ENCODE measurements at places on chromosomes 13 and 19.

GRCh38 chr19:17005000-17005399, 21.6 kb downstream of the CPAMD8 start:
- no peak for DNase-seq

- DNase-seq = no peak
Observed at GRCh38 chr13:84865783-84866221, 933.4 kb downstream of the SLITRK6 start.

DNA sequence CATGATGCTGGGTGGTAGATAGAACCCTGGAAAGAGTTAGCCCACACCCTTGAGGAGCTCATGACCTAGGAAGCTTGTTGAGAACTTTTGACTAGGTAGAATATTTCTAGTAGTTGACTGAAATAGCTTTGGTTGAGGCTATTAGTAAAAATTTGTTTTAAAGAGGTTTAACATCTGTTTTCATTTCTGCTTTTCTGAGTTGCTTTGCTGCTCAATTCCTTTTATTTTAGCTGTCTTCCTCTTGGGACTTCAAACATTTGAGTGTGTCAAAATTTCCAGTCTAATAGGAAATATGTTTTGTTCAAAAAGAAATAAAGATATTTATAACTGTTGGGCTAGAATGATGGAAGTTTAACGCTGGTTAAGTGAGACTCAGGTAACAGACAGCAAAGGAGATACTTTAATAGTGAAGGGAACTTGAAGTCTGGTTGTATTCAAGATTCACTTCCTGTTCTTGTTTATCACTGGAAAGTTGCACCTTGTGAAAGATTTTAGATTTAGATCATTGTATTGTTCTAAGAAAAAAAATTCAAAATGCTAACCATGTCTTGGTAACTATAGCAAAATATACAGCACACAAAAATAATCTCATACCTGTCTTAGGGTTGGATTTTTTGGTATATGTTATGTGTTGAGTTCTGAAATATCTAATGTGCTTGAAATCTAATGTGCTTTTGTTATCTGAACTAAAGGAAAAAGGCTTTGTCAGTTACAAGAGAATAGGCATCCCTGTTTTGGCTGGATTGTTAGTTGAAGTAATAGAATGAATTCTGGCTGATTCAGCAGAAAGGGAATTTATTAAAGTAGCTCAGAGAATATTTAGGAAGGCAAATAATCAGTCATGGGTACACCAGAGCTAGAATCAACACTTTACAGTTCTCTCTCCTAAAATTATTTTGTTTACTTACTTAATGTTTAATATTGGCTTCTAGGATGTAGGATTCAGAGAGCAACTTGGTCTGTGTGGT, 24.4 kb upstream of the GPR18 start:
- no peak for DNase-seq

DNA sequence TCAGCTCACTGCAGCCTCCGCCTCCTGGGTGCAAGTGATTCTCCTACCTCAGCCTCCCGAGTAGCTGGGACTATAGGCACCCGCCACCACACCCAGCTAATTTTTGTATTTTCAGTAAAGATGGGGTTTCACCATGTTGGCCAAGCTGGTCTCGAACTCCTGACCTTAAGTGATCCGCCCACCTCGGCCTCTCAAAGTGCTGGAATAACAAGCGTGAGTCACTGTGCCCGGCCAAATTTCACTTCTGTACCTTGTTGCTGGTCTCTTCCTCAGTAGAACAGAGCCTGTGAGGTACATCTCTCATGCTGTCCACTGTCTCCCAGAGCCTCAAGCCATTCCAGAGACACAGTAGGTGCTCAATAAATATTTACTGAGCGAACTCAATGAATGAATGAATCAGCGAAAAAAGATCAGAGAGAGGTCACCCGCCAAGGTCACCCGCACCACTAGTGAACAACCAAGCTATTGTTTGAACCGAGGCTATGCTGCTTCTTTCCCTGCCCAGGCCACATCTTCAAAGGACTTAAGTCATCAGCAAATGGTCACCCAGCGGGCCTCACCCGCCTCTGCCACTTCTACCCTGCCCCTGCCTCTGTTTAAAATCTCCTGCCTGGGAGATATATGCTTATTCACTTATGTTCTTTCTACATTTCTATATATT, 9.3 kb downstream of the TMEM143 start:
- no peak for DNase-seq

- no peak for DNase-seq
Observed at GRCh38 chr13:110424569-110425443, 117.7 kb downstream of the COL4A2 start.

- no peak for DNase-seq
Observed at GRCh38 chr13:97239306-97239705, 17.2 kb downstream of the MBNL2 start.

GRCh38 chr13:60019119-60019993, 144.4 kb downstream of the DIAPH3 start:
- DNase-seq = no peak

- DNase-seq = no peak
Observed at GRCh38 chr13:73074014-73074413, 15.2 kb downstream of the KLF5 start.

DNA sequence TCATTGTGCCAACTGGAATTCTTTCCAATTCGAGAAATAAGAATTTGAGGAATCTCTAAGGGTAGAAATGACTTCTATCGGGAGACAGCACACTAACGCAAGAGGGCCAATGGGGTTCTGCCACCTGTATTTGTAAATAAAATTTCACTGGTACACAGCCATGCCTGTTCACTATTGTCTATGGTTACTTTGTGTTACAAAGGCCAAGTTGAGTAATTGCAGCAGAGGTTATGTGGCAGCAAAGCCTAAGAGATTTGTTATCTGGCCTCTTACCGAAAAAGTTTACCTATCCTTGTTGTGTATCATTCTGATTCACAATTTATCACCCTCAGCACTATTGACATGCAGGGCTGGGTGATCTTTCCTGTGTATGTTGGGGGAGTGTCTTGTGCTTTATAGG, 278.0 kb downstream of the KLF5 start:
- DNase-seq = no peak

DNA sequence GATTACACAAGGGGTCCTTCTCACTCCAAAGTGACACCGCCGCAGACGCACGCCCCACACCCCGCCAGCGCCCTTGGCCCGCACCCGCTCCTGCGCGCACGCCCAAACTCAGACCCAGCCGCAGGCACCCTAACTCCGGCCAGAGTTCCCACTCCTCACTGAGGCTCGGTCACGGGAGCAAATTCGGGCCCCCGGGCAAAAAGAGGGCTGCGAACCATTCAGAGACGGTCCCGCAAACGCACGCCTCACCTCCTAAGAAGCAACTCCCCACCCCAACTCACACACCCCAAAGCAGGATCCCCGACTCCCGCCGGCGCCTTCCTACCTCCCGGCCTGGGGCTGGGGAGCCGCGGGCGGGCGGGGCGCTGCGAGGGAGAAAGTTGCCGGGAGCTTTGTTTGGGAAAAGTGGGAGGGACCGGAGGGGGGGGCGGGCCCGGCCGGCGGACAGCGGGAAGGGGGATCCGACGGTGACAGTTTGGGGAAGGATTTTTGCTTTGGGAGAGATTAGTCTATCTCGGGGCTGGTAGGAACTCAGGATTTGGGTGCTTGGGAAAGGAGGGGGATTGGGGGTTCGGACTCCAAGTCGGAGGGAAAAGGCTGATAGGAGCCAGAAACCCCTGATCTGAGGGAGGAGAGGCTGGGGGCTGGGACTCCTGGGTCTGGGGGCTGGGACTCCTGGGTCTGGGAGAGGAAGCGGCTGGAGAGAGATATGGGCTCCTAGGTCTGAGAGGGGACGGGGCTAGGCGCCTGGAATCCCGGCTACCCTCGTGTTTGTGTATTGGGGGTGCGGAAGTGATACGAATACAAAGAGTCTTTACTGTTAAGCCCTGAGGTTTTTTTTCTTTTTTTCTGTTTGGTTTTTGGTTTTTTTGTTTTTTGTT, at the start of gene TEAD2:
TEAD2 (minus strand) TSS at position 369 of the 881 bp plus-strand sequence. CDS start 2,341 bp downstream, outside the sequence.
- DNase-seq = no peak

DNA sequence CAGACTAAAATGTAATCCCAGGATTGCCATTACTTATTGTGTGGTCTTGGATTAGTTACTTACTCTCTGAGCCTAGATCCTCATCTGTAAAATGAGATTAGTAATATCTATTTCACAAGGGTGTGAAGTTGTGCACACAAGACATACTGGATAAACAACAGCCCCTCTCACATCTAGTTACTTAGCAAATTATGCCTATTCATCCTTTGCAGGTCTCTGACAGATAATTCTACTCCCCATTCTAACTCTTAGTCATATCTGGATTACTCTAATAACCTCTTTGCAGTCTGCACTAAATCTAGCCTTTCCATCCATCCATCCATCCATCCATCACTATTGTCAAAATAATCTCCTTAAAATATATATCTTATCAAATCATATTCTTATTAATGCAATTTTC, 12.4 kb downstream of the MTRF1 start:
- no peak for DNase-seq

DNA sequence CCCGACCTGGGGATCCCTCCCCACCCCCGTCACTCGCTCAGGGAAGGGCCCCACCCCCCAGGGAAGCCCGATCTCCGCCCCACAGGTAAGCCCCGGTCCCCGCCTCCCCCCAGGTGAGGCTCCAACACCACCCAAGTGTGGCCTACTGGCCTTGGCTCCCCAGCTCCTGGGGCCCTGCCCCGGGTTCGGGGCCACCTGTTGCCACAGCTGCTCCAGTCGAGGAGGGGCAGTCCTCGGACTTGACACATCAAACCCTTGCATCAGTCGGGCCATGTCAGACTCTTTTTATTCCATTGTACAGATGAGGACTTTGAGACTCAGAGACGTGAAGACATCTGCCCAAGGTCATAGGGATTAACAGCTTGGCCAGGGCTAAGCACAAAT, 512 bp downstream of the CC2D1A start:
- DNase-seq = peak; percentile 24

GRCh38 chr13:102682211-102682610, 12.6 kb downstream of the METTL21C start:
- no peak for DNase-seq

- DNase-seq = peak; percentile 73
Observed at GRCh38 chr19:55640043-55640576, 692 bp upstream of the ZNF580 start.

DNA sequence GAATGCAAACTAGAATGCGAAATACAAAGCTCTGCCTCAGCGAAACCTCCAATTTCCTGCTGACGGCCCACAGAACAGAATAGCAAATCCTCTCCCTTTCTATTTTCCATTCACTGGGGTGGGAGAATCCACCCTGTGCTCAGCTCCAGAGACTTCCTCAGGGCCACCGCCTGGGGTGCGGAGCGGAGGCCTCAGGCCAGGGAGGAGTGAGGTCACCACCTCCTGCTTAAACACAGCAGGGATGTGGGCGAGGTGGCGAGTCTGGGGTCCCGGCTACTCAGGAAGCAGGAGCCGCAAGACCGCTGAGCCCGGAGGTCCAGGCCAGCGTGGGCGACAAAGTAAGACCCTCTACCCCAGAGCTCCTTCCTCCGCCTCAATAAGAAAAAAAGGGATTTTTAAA, 666 bp upstream of the ZNF320 start:
- DNase-seq = no peak

- DNase-seq = no peak
Observed at GRCh38 chr13:99392470-99393135, 85.4 kb upstream of the GPR183 start.

DNA sequence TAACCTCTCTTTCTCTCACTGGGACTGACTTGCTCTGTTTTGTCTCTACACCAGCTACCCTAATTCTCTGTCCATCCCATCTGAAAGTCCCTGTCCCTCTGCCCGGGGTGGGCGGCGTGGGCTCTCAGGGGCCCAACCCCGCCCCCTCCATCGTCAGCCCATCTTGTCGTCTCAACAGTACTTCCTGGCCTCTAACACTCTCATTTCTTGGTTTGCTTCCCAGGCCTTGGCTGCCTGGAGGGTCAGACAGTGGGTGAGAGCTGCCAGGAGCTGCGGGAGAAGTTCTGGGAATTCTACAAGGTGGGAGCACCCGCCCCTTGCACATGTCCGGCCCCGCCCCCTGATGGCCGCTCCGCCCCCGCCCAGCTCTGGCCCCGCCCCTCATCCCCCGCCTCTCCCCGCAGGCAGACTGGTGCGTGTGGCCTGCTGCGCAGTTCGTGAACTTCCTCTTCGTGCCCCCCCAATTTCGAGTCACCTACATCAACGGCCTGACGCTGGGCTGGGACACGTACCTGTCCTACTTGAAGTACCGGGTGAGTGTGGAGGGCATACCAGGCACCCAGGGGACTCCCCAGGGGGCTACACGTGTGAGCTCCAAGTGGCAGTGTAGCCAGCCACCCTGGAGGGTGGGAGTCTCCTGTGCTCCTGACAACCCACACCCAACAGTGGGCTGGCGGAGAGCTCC, 1.7 kb downstream of the MPV17L2 start:
- DNase-seq = peak; percentile 46

DNA sequence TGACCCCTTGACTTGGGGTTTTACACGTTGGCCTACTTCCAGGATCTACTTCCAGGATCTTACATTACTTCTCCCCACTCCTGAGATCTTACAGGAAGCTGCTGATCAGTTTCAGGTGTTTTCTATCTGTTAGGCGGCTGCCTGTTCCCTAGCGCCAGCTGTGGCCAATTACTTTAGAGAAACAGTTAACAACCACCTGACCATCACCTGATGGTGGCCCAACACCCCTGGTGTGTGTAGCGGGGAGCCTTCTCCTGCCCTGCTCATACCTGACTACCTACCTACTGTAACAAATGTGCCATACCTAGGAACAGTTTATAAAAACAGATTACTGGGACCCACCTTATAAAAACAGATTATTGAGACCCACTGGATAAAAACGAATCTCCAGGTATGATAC, 2.8 kb upstream of the POP4 start:
- no peak for DNase-seq

GRCh38 chr13:113021811-113022210, 52.8 kb downstream of the MCF2L start:
- DNase-seq = no peak

DNA sequence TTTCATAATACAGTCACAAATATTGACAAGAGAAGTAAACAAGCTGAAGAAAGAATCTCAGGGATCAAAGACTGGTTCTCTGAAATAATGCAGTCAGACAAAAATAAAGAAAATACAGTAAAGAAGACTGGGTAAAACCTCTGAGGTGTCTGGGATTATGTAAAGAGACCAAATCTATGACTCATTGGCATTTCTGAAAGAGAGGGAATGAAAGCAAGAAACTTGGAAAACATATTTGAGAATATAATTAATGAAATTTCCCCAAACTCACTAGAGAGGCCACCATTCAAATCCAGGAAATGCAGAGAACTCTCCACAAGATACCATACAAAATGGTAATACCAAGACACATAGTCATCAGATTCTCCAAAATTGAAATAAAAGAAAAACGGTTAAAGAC, 53.0 kb upstream of the GPC6 start:
- no peak for DNase-seq

DNA sequence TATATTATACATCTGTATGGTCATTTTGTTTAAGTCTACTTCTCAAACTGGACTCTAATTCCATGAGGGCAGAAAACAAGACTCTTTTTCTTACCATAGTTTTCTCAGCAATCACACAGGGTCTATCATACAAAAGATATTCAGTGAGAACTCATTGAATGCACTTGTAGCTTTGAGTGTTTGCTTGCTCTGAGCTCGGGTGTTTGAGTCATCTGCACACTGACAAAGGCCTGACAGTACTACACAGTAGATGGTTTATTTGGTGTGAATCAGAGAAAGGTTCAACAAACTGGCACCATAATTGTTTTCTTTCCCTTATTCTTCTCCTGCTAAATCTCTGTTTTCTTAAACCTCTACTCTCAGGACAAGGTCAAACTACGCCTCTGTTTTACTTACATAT, 586.4 kb downstream of the LMO7 start:
- DNase-seq = no peak

- no peak for DNase-seq
Observed at GRCh38 chr19:35105411-35106290, 10.0 kb upstream of the FXYD3 start.
